Activated naive CD4-positive, alpha-beta T cell treated with Interleukin-2 at 50 U/mL for 16 hours (primary cell): ENCODE measurements at places on chromosomes 2 and 18.

- DNase-seq: no peak
Measured at GRCh38 chr2:12930391-12930790, 213.7 kb downstream of the TRIB2 start.

- DNase-seq: no peak
Measured at GRCh38 chr18:21272016-21272579, 30.1 kb downstream of the GREB1L start.

- no peak for DNase-seq
Measured at GRCh38 chr2:237156857-237157779, 71.4 kb downstream of the COPS8 start.

DNA sequence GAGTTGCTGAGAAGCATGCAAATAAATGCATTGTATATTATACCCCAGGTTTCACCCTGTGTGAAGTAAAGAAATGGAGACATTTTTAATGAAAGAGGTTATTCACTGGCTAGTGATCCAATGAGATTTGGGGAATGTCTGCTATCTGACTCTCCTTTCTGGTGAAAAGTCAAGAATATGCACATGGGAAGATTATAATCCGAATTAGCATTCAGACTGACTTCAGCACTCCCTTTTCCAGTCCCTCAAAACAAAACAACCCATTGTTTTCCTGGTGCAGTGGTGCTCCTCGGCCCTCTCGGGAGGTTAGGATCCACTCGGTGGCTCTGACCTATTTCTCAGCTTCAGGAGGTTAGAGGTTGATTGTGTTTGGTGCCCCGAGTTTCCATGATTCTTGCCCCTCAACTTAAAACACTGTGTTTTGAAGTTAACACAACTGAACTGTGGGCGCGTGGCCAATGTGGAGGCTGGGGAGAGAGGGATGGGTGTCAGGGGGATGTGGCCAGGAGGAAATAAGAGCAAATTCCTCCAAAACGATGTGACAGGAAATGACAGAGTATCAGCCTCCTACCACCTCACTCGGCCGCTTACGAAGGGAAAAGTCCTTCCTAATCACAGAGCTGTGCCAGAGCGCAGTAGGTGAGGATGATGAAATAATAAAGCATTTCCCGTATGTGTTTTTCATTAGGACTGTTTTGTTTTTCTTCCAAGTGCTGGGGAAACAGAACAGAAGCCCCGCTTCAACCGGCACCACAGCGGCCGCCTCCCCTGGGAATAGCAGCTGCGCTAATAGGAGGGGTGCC lies 440.1 kb downstream of the MTX2 start:
- DNase-seq: no peak

GRCh38 chr2:16334886-16335603 lies 330.6 kb downstream of the CYRIA start:
- no peak for DNase-seq

DNA sequence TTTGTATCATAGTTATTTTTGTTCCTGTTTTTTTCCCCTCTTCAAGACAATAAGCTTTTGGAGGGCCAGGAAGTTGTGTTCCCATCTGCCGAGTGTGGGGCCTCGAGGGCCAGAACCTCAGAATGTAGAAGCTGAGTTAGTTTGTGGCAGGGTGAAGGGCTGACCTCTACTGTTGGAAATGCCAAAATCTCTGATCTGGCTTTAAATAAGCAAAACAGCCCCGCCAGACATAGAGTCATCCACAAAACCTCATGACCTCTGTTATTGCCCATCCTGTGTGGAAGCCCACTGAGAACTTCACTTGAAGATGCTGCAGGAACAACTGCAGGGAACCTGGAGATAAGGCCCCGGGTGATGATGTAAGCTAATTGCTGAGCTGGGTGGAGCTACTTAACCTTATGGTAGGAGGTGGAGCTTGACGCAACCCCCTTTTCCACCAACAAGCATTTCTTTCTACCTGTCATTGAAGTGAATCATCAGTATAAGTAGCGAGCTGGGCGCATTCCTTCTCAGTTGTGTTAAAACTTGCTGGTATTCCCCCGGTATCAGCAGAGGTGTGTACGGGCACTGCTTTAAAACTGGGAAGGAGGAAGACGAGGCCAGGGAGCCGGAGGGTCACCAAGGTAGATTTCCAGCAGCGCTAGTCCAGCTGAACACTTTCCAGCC lies 177.2 kb downstream of the NEDD4L start:
- DNase-seq: no peak

DNA sequence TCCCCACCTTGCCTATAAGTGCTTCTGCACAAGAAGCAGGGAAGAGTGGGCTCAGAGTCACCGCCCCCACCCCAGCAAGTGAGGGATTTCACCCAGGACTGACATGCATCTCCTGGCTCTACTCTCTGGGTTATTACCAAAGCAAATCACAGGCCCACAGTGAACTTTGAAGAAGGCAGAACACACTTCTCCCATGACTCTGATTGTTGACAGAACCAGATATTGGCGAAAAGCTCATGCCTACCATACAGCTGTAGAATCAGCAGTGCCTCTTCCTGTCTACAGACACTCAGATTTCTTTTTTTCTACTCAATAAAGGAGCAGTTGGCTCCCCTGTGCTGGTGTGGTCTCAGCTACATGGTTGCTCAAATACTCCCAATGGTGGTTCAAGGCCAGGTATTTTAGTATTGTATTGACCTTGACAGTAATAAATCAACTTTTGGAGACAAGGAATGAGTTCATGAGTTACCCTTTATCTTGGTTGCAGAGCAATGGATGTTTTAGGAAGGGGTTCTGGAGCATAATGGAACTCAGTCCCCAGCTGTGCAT lies 512.9 kb upstream of the ID2 start:
- DNase-seq: no peak

- DNase-seq: no peak
Measured at GRCh38 chr2:32430804-32431203, 74.0 kb downstream of the BIRC6 start.

DNA sequence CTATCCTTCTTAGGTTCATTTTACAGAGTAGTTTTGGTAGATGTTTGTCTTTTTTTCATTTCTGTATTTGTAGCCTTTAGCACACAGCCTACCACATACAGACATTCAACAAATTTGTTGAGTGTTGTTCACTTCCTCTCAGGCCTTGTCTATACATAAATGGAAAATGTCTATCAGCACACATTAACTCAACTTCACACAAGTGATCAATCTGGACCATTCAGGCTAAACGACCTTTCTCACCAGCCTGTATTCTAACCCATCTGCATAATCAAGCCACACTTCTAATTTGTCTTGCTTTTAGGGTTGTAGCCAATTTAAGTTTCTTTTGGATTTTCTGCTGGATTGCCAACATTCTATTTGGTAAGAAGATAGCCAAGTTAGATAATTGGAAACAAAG lies 59.9 kb upstream of the DARS1 start:
- no peak for DNase-seq

- DNase-seq: no peak
Measured at GRCh38 chr2:200357845-200358244, 51.4 kb downstream of the SPATS2L start.

- no peak for DNase-seq
Measured at GRCh38 chr2:119233326-119234020, 9.8 kb downstream of the STEAP3 start.

DNA sequence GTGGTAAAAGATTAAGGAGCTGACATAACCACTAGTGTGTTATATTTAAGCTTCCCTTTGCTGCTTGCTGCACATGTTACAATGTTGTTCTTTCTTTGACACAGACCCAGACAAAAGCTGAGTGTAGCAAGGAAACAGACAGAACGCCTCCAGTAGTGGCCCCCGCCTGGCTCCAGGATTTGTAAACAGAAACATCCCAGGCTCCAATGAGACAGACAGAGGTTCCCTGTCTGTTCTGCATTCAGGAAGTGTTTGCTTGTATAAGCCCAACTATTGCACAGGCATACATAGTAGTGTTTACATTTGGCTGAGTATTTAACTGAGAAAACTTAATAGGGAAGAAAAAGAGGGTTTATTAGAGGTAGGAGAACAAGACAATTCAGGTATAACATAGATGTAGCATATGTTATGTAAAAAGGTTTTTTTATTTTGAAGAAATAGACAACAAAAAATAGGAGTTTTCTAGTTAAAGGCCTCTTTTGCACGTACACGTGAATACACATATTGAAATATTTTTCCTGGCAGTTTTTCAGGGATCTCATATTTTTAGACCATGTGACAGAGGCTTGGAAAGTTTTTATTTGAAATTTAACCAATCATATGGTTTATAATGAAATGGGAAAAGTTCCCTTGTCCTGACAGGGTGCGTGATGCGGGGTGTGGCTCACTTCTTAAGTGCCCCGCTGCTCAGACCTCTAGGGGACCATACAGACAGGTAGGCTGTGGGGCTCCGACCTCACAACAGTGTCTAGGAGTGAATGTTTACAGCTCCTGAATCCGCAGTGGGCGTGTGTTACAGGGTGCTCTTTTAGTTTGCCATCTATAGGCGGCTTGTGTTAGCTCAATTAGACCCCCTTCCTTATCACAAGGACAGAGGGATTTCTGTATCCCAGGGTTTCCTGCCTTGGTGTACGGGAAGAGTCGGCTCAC lies 118.4 kb downstream of the BMPR2 start:
- no peak for DNase-seq

DNA sequence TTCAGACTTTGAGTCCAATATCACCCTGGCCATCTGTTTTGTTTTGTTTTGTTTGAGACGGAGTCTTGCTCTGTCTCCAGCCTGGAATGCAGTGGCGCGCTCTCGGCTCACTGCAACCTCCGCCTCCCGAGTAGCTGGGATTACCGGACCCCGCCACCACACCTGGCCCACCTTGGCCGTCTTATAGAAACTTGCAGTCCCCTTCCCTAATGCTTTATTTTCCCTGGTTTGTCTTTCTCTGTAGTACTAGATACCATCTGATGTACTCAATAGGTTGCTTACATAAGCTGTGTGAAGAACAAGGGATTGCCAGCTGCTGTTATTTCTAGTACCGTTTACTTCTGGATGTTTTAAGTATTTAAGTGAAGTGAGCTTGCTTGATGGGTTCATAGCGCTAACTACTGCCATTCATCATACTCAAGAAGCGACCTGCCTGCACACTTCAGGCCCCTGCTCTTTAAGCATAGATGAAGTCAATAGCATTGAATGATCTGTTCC lies 1.2 kb downstream of the RPL31 start:
- no peak for DNase-seq

- DNase-seq: no peak
Measured at GRCh38 chr2:173278794-173279526, 75.7 kb upstream of the CDCA7 start.
